A549 treated with Mapracorat at 1 μM for 4 hours (cell line): ENCODE measurements at places on chromosomes 13 and 19. TPM values are rescaled to one million over a fixed set of nuclear protein-coding genes. Genes with fewer than 3 reads are reported as not detected.

Gene RDH8
- total RNA-seq = 0.21 to 0.65 TPM (median 0.36 TPM) in 5 replicates

Gene SIGLEC12
- not detected in 5 replicates for total RNA-seq

Gene SLAIN1
- total RNA-seq = 0.42 to 0.71 TPM (median 0.48 TPM) in 5 replicates

Gene SCN1B
- 12.5 to 22.6 TPM (median 19.5 TPM) in 5 replicates for total RNA-seq

Gene PPFIA3
- total RNA-seq = 4.7 to 9.0 TPM (median 8.0 TPM) in 5 replicates

Gene ABCC4
- 19.4 to 24.8 TPM (median 23.4 TPM) in 5 replicates for total RNA-seq

Gene EBI3
- total RNA-seq = 2.8 to 4.4 TPM (median 3.3 TPM) in 5 replicates

Gene PSG11
- not detected in 5 replicates for total RNA-seq

Gene THSD8
- total RNA-seq = 7.7 to 15.0 TPM (median 11.7 TPM) in 4 of 5 replicates, not detected in the other

Gene ELSPBP1
- not detected in 5 replicates for total RNA-seq

Gene BRSK1
- total RNA-seq = 2.9 to 4.1 TPM (median 3.0 TPM) in 5 replicates

Gene DUXA
- not detected in 5 replicates for total RNA-seq
